ENCODE measurements at places on chromosomes 2 and 18.
A peak's percentile ranks its signal among the peaks of the same experiment; 100 is the strongest.

DNA sequence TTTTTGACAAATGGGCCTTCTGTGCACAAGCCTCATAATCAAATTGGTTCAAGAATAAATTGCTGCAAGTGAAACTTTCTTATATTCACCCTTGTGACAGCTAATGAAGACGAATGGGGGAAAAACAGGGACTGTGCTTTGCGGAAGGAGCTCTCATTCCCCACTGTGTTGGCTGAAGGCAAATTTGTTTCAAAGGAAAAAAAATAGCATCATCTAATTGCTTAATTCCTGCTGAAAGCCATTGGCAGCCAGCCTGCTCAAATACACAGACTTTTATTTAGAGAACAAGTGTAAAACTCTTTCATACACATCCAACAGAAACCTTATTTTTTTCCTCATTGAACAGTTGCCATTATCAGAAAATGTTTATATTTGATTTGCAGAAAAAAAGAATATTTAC lies 172.3 kb downstream of the ARL6IP6 start:
- DNase-seq = no peak

DNA sequence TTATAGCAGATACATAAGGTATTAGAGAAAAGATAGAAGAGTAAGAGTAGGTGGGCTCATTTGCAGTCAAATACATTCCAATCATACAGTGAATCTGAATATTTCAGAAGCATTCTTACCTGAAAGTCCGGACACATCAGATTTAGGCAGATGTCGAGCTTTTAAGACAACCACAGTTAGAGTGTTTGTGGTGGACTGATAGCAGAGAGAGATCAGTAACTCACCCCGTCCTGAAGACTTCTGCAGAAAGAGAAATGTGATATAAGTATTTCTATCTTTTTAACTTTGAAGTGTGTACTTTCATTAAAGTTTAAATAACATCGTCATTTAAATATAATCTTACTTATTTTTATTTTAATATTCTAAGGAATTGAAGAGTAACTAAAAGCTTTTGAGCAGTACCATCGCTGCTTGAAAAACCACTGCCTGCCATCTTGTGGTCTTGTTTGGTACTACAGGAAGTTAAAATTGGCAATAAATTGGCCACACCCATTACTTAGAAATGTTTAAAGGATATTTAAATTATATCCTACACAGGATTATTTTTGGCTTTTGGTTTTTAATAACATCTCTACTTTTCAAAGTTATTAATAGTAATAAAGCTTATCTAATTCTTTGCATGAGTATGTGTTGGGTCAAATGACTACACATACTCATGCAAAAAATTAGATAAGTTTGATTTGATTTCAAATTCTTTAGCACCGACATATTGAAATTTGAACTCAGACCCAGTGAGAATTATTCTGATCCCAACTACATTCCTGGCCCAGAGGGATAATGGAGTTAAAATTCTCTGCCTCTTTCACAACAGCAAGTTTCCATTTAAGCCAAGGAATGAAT lies 5.5 kb downstream of the SYT4 start:
- DNase-seq = no peak

DNA sequence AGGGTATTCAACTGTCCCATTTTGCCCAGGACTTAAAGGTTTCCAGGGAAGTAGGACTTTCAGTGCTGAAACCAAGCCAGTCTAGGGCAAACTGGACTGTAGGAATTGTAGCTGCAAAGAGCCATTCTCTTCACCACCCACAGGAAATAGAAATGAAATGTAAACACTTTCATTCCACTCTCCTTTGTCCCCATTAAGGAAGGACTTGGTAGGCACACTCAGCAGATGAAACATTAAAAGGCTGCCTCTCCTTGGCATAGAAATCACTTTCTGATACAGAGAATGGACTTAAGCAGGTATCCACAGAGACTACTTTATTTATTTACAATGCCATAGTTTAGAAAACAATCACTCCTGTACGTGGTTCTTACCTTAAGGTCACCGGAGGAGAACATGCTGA lies 102.9 kb upstream of the CCDC195 start:
- DNase-seq = no peak

GRCh38 chr2:10404324-10405143 lies 43.6 kb downstream of the ODC1 start:
- peak; percentile 23 for DNase-seq

GRCh38 chr2:27428978-27429541 lies 629 bp downstream of the NRBP1 start:
- peak; percentile 79 for DNase-seq

DNA sequence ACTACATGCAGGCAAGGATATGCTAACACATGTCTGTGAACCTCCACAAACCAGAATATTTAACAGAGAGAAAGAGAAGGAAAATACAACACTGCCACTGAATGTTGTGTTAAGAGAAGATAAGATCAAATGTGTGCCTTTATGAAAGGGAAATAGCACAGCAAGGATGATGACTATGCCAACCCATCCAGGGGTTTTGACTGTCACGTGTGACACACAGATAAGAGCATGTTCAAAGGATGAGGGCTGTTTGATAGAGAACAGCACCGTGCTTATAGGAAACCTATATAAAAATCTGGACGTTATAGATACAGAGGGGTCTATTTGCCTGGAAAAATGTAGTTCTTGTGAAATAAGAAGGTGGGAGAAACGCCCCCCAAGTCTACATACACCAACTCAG lies 911.8 kb downstream of the CPS1 start:
- no peak for DNase-seq

DNA sequence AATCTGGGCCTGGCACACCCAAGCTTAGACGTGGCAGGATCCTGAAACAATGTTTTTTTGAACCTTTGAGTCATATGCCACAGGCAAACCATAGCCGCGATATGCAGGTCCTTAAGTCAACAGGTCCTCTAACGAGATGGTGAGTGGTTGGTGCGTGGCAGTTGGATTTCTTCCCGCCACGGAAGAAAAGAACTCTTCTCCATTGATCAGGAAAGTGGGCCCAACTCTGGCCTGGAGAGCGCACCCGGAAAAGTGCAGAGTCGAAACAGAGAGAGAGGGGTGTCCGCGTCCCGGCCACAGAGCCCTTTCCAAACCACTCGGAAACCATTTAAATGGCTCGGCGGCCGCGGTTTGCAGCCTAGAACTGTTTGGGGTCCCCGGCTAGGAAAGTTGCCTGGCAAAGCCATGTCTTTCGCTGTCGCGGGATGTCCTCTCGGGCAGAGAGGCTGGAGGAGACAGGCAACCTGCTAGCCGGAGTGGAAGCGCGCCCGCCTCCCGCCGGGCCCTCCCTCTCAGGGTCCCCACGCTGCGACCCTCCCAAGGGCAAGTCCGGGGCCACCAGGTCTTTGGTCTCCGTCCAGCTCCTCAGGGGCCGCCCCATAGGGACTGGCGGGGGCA lies 777 bp downstream of the GALNT3 start:
- peak; percentile 51 for DNase-seq

- DNase-seq = no peak
These were observed 1.2 kb downstream of the RMP24 start for GRCh38 chr18:35973650-35974049.

DNA sequence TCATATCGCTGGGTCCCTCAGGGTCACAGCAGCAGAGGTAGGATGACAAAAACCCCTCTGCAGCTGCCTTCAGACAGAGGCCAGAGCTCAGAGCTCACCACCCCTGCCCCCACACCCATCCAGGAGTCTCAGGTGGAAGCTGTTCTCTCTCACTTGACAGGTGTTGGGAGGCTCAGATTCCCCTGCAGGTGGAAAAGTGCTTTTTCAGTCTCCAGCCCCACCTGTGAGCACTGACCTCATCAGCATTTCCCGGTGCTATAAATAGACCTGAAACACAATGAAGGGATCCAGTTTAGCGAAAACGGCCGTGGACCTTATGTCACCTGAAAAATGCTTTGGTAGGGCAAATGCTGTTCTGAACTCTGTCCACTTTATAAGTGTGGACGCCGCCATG lies 254.9 kb downstream of the NDUFA10 start:
- DNase-seq = no peak

DNA sequence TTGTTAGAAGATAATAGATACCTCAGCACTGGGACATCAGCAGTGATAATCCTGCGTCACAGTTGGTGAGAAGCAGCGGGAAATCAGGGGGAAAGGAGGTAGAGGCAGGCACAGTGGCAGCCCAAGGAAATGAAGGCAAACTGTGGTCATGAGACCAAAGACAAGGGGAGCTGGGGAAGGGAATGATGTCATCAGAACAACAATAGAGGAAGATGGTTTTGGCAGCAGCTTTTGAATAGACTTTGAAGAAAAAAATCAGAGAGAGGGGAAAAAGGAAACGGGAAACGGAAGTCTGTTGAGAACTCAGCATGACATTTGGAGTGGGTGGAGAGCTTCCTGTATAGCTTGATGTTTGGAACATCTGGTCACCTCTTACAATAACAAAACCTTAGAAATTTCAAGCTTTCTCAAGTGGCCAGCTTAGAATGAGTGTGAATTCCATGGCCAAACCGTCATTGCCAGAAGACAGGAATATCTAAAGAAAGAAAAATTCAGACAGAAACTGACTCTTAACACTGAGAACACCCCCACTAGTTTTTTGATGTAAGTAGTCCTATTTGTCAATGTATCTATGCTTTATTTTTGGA lies 18.4 kb upstream of the YES1 start:
- DNase-seq = no peak

DNA sequence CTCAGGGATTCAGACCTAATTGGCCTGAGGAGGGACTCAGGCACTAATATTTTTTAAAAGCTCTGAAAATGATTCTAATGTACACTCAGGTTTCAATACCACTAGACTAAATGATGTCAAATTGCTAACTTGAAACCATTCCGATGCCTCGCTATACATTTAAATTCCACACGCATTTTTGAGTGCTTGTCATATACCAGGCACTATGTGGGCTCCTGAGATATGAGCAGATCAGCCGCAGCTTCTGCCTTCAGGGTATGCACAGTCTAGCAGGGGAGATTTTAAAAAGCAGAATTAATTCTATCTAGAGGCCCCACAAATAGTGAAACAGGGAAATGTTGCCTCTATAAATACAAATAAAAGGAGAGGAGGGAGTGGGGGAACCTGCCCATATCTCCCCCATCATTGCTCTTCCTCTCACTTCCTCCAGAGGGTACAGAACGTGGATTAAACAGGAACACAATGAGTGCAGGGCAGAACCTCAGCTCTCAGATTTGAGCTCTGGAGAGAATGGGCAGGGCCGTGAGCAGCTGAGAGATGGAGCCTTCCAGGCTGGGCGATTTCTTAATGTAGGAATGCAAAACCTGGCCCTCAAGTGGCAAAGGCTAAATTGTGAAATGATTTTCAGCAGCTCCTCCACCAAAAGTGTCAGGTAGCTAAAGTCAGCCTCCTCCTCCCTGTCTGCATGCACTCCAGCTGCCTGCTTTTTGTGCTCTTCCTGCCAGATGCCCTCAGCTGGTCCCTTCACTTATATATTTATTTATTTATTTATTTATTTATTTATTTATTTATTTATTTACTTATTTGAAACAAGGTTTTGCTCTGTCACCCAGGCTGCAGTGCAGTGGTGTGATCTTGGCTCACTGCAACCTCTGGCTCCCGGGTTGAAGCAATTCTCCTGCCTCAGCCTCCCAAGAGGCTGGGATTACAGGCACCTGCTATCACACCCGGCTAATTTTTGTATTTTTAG lies 24.6 kb upstream of the LBH start:
- DNase-seq = no peak

GRCh38 chr2:45575881-45576280 lies 35.2 kb downstream of the SRBD1 start:
- DNase-seq = no peak

DNA sequence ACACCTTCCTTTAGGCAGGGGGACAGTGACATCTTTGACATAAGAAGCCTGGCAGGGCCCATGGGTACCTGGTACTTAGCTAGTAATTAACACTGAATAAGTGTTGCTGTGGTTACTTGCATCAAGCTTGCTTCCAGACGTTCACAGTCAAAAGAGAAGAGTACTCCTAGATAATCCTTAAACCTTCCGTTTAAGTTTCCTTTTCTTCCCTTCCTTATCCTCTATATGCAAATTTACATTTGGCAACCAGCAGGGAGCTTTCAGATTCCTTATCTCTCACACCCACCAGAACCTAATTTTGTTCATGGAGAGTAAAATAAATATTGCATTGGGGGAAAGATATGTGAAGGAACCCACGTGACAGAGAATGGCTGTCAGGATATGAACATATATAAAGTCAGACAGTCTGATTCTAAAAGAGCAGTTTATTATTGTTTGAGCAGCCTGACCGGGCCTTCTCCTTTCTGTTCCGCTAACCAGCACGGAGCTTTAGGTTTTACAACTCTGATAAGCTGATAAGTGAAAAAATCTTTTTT lies 7.8 kb upstream of the RAB31 start:
- DNase-seq = no peak

- no peak for DNase-seq
These were observed 51.1 kb upstream of the SLC66A3 start for GRCh38 chr2:11103984-11104793.

DNA sequence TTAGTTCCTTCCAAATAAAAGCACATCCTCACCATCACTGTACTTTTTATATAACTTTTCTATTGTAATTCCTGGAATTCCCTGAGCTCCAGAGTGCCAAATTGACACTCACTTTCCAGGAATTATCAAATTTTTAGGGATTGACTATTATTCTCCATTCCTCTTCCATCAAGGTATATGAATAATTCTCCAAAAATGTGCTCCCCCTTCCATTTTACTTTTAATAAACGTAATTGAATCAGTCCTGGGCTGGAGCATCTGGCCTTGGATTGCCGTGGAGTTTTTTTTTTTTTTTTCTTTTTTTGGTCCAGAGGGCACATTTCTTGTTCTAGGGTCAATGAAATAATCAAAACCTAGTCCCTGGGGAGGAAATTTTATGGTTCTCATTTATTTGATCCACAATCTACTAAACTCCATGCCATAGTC lies 304.3 kb downstream of the CDCA7 start:
- DNase-seq = no peak

- DNase-seq = no peak
These were observed 15.0 kb upstream of the CAB39 start for GRCh38 chr2:230697676-230698075.

GRCh38 chr2:31277621-31278020 lies 43.7 kb downstream of the EHD3 start:
- no peak for DNase-seq

GRCh38 chr2:69638630-69639029 lies 4.9 kb downstream of the AAK1 start:
- DNase-seq = no peak

Measured in T47D (cell line).